ENCODE measurements at places on chromosomes 5 and 9.

- no peak for DNase-seq
Observed at GRCh38 chr9:720239-720881, 121.1 kb upstream of the DMRT1 start.

DNA sequence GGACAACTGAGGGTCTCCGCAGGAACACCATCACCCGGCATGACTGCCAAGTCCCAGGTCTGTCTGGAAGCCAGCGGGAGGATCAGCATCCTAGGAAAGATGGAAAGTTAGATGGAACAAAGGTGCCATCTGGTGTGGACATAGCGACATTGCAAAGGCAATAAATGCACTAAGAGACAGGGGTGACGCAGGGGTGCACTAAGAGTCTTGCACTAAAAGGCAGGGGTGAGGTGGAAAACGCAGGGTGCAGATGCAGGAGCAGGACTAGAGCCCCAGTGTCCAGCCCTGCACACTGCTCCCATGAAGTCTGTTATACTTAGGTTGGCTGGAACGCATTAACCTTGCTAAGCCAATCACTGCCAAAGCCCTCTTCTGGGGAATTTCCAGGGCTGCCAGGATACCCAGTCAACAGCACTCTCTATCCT, 15.5 kb downstream of the ATOX1 start:
- peak; percentile 72 for DNase-seq

DNA sequence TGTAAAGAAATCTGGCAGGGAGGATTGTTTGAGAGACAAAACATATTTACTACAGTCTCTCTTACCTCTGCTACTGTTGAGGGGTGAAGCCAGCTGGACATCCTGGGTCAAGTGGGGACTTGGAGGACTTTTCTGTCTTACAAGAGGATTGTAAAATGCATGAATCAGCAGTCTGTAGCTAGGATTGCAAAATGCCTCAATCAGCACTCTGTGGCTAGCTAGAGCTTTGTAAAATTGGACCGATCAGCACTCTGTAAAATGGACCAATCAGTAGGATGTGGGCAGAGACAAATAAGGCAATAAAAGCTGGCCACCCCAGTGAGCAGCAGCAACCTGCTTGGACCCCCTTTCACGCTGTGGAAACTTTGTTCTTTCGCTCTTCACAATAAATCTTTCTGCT, 995.8 kb upstream of the CDH6 start:
- DNase-seq: no peak

GRCh38 chr5:59190746-59191145, 607.9 kb downstream of the RAB3C start:
- DNase-seq: no peak

DNA sequence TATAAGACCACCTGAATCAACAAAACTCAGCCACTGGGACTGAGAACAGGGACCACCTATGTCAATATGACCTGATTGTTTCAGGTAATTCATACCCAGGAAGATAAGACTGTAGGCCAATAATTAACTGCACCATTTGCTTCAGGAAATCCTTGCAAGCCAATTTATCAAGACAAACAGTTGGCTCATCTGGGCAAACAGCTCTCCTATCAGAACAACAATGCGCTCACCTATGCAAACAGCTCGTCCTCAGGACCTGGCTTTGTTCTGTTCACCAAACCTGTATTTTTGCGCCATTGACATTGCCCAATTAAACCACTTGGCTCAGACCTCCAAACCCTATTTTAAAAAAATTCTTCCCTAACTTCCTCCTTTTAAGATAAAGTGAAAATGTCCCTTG, 92.3 kb upstream of the MARCHF11 start:
- no peak for DNase-seq
